ENCODE measurements at places on chromosomes 1 and 21.

- DNase-seq = no peak
Observed at GRCh38 chr1:164466429-164466828, 92.6 kb upstream of the PBX1 start.

DNA sequence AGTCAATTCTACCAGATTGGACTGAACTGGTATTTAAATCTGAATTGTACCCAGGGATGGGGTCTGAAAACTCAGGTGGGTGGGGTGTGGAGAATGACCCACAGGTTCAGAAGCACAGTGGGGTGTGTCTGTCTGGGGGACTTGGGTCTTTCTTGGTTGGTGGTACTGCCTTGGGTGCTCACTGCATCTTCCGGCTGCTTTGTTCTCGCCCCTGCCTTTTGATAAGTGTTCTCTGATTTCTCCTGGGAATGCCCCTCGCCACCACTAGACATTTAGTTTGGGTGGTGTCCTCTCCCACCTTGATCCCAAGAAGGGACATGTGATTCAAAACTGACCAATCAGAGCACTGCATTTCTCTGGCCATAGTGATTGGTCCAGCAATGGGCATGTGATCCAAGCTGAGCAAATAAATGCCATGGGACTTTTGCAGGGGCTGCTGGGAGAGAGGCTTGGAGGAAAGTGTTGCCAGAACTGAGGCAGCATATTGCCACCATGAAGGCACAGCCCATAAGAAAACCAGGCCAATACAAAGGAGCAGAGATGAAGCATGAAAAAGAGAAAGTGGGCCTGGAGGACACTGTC is 270.5 kb downstream of the NPHP4 start:
- no peak for DNase-seq

DNA sequence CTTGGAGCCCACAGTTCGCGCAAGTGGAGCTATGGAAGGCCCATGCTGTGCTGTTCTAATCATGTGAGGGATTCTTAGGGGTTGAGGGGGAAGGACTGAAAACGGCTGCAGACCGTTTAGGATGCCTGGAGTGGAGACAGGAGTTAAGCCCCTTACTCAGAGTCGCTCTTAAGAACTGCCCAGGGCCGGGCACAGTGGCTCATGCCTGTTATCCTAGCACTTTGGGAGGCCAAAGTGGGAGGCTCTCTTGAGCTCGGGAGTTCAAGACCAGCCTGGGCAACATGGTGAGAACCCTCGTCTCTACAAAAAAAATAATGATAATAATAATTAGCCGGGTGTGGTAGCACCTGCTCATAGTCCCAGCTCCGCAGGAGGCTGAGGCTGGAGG is 1.1 kb downstream of the ZNF672 start:
- no peak for DNase-seq

DNA sequence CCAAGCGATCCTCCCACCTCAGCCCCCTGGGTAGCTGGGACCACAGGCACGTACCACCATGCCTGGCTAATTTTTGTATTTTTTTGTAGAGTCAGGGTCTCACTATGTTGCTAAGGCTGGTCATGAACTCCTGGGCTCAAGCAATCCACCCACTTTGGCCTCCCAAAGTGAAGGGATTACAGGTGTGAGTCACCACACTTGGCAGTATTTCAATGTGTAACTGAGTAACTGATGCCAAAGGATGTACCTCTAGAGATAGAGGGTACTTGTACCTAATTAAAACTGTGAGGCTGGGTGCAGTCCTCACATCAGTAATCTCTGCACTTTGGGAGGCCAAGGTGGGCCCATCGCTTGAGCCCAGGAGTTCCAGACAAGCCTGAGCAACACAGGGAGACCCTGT is 258.7 kb upstream of the DMRTA2 start:
- no peak for DNase-seq

GRCh38 chr1:153659656-153660055 is 1.2 kb downstream of the SNAPIN start:
- DNase-seq = no peak

GRCh38 chr1:11924334-11925195 is 1.7 kb downstream of the KIAA2013 start:
- no peak for DNase-seq

DNA sequence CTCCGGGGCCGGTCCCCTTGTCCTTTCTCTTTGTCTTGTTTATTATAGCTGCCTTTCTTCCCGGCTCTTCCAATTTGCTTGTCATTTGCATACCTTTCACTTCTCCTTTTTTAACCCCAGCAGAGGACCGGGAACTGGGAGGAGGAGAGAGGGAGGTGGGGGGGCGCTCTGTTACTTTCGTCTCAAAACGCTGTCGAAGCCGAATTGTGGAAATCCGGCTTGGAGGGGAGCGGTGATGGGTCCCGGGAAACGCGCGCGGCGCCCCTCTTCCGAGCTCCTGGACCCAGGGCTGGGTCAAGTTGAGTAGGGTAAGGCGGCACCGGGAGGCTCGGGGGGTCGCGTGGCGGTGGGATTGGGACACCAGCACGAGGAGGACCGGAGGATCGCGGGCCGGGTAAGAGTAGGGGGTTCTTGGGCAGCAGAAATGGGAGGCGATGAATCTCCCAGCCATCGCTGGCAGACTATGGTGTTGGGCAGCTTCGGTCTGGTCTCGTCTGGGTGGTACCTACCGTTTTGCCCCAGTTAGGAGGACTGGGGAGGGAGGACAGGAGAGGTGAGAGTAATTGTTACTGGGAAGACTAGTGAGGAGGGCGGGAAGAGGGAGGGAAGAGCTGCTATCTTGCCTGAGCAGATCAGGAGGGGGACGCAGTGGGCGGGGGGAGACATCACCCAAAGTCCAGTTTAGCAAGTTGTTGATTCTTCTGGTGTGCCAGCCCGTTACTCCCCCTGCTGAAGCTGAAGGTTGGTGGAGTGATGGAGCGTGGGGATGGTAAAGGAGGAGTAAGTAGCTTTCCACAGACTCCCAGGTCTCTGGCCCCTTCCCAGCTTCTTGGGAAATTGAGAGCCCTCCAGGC is 1.5 kb downstream of the PROX1 start:
- peak; percentile 83 for DNase-seq

DNA sequence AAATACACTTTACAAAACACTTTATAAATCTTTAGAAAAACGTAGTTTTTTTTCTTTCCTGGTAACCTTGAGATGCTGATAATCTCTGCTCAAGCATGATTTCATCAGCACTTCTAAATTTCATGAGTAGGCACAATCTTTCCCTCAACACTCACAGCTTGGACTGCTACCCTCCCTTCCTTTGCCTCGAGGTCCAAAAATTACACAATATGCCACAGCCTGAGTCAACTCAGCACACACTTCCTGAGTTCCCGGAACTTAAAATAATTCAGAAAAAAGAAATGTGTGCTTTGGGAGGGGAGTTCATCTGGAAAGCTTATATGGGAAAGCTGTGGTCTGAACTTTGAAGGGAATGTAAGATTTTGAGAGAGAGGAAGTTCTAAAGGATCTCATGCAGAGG is 5.9 kb downstream of the CLCA2 start:
- DNase-seq = no peak

- DNase-seq = no peak
Observed at GRCh38 chr1:236829085-236829484, 34.0 kb downstream of the MTR start.

GRCh38 chr1:186454981-186455380 is 5.9 kb downstream of the PDC start:
- DNase-seq = no peak

GRCh38 chr1:104648269-104648691 is 898.6 kb downstream of the AMY1C start:
- DNase-seq = no peak

DNA sequence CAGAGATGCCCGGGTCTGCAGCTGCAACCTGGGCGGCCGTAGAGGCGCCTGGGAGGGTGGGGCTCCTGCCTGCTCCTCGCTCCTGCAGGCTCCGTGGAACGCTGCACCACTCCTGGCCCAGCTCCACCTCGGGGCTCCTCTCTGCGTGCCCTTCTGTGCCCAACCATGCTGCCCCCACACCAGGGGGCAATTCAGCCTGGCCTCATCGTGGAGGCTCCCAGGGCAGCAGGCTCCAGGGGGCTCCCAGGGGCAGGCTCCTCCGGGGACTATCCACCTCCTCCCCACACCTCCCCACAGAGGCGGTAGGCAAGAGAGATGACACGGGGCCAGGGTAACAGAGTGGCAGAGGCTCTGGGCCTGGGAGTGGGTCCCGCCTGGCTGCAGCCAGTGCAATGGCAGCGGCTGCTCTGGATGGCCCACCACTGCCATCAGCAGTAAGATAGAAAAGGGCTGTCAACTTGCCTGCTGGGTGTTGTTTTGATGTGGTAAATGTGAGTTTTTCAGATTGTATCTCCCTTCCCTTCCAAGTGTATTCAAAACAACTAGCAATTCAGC is 22.4 kb upstream of the LRRC8C start:
- no peak for DNase-seq

DNA sequence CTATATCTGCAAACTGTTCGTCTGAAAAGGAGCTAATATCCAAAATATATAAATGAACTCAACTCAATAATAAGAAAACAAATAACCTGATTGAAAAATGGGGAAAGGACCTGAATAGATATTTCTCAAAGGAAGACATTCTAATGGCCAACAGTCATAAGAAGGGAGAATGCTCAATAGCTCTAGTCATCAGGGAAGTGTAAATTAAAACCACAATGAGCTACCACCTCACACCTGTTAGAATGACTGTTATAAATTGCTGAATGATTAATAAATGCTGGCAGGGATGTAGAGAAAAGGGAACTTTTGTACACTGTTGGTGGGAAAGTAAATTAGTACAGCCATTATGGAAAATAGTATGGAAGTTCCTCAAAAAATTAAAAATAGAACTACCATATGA is 21.2 kb upstream of the C1orf115 start:
- DNase-seq = no peak

- no peak for DNase-seq
Observed at GRCh38 chr1:109386054-109386717, 11.5 kb downstream of the SORT1 start.

DNA sequence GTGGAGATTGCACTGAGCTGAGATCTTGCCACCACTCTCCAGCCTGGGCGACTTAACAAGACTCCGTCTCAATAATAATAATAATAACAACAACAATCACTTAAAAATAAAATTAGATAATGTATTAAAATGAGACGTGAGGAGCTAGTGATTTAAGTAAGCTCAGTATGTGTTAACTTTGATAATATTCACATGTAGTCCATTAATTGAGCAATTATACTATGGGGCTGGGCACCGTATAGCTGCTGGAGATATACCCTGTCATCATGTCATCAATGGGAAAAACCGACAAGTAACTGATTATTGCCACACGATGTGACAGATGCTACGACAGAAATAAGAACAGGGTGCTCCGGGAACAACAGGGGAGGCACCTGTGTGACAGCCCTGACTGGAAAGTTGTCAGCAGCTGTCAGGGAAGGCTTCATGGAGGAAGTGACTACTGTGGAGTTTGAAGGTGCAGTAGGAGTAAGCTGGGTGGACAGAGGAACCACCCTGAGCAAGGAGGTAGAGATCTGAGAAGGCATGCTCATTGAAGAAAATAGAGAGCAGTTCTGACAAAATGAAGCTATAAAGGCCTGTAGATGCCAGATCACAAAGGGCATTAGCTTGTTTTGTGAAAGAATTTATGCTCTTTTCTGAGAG is 924 bp upstream of the CAMSAP2 start:
- no peak for DNase-seq

- no peak for DNase-seq
Observed at GRCh38 chr1:205344066-205344928, 12.4 kb downstream of the KLHDC8A start.

DNA sequence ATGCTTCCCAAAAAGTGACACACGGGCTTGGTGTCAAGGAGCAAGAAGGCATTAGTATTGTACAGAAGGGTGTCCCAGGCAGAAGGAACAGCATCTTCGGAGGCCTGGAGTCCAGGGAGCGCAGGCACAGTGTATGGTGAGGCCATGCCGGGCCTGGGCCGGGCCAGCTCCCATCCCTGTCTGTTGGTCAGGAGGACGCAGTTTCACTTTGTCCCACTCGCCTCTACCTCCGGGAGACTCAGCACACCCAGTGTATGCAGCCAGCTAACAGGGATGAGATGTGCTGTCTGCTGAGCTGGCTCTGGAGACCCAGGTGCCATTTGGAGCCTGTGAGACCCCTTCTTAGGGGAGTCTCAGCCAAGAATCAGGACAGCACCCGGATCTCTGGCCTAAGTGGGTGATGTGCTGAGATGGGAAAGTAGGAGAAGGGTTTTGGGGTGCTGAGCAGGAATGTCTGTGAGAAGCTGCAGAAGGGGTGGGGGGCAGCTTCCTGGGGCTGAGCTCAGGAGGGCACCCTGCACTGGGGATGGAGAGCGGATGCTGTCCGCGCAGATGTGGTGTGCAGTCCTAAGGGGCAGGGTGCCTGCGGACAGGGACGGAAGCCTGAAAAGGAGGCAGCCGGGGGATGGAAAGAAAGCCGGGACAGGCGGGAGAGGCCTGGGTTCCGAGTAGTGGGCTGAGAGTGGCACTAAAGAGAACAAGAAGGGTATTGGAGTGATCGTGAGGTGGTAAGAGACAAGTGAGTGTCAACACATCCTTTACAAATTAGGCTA is 25.7 kb downstream of the DMRTB1 start:
- DNase-seq = no peak

DNA sequence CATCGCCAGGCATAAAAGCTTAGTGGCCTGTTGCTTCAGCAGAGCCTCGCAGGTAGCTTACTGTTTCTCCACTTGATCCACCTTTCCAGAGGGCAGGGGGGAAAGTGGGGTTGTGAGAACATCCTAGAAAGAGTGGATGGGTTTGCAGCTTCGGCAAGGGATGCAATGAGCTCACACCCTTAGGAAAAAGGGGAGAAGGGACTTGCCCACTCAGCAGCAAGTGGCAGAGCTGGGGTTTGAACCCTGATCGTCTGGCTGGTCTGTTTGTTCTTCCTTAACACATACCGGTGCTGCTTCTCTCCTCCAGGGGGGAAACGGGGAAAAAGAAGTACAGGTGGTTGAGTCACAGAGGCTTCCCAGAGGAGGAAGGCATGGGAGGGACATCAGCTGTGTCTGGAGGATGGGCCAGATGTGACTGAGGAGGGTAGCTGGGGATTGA is 1.0 kb downstream of the TMEM201 start:
- no peak for DNase-seq

DNA sequence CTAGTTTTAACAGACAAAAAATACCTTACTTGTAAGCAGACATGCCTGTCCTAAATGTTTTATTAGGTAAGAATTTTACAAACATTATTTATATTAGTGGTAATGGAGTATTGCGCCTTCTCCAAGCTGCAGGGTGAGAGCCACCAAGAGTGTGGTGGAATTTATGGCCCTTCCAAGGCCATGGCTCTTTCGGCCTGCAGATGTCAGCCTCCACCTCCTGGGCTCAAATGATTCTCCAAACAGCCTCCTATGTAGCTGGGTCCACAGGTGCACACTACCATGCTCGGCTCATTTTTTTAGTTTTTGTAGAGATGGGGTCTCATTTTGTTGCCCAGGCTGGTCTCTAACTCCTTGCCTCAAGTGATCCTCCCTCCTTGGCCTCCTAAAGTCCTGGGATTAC is 56.3 kb downstream of the ITGB3BP start:
- no peak for DNase-seq

GRCh38 chr1:43349594-43350306 is 9.0 kb upstream of the CDC20 start:
- DNase-seq = no peak

DNA sequence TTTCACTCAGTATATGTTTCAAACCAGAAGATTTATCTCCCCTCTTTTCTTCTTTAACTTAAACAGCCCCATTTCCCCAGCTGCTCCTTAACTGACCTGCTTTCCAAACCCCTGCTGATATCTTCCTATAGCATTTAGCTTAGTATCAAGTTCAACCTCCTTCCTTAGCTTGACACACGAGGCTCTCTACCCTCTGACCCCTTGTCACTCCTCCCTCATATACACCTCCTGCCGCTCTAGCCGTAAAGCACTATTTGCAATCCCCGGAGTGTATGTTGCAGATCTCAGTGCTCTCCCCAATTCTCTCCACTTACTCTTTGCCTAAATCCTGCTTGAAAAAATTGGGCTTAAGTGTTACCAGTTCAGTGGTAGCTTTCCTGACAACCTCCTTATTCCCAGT is 13.7 kb upstream of the AKR1A1 start:
- DNase-seq = no peak
